ENCODE measurements at places on chromosomes 16 and 17.

GRCh38 chr16:68289621-68290329 is 21.0 kb downstream of the SLC7A6OS start:
- peak; percentile 42 for DNase-seq

DNA sequence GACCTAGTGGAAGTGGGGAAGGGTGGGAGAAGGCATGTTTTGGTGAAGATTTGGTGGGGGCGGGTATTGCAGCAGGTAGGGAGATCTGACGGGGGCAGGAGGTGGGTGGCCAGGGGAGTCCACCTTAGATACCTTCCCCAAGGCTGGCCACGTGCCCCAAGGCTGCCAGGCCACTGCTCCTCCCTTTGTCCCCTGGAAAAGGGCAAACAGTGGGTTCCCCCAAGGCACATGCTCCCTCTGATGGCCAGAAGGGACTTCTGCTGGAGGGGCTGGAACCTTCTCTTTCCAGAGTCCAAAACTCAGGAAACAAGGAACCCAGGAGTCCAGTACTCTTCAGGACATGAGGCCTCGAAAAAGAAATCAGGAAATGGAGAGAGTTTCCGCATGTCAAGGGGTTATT is 6.2 kb upstream of the PSMD3 start:
- no peak for DNase-seq

GRCh38 chr17:53227514-53227913 is 595.2 kb upstream of the KIF2B start:
- DNase-seq: no peak

DNA sequence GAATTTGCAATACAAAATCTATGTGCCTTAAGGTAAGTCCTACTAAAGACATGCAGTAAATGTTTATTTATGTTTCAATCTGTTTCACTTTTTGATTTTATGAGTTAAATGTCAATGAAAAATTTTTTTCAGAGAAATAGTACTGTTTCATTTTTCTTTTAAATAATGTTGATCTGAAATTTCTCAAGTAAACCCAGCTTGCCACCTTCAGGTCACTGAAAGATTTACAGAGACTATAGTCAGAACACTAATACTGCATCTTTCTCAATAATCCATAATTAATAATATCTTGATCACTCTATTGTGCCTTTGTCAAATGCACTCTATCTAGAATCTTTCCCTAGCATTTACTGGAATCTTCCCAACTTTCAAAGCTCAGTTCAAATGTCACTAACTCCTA is 6.5 kb upstream of the DHX40 start:
- no peak for DNase-seq

All from effector memory CD8-positive, alpha-beta T cell (primary cell).